Kidney epithelial cell (primary cell): ENCODE measurements at places on chromosomes 4 and X.

- no peak for DNase-seq
Measured at GRCh38 chr4:114368751-114369150, 229.9 kb upstream of the UGT8 start.

DNA sequence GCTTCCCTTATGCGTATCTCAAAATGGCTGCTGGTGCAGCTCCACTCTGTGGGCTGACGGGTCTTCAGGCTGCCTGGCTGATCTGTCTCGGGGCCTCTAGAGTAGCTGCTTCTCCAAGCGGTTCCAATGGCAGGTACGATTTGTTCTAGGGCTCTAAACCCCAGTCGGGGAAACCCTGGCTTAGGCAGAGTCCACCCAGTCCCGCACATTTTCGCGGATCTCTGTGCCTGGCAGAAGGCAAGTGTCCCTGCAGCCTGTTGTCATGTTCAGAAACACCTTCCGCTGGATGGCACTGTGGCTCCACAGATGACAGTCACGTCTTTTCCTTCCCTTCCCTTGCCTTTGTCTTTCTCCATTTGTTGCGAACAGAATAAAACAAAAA, 54.4 kb downstream of the NBDY start:
- DNase-seq, result no peak

DNA sequence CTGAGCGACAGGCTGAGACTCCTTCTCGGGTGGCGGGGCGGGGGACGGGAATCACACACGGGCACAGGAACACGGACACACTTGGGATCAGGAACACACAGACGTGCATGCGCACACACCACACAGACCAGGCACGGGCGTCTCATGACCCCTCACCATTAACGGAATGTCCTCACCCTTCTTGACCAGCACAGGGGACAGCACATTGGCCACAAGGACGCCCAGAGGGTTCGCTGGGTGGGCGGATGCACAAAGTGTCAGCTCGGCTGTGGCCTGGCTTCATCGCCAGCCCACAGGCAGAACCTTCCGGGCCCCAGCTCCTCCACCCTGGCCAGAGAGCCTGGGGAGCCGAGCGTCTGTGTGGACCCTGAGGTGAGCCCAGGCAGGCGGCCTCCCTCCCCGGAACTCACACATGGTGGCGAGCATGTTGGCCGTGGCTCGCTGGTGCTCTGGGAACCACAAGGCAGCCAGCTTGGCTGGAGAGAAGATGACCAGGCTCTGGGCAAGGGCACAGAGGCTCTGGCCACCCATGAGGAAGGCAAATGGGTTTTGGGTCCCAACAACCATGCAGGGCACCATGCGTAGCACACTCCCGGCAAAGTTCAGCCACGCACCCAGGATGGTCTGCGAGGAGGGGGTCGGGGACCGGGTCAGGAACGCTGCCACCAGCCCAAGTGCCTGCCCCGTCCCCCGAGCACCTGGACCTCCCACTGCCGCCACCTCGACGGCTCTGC, 3.1 kb downstream of the SLC49A3 start:
- no peak for DNase-seq

GRCh38 chrX:155900765-155901164, 19.6 kb downstream of the VAMP7 start:
- DNase-seq, result no peak

- DNase-seq, result no peak
Measured at GRCh38 chr4:84623661-84624060, 40.7 kb downstream of the CDS1 start.

- no peak for DNase-seq
Measured at GRCh38 chr4:124803026-124803425, 90.5 kb upstream of the ANKRD50 start.

- peak; percentile 89 for DNase-seq
Measured at GRCh38 chr4:1192091-1192492, 19.7 kb upstream of the SPON2 start.

DNA sequence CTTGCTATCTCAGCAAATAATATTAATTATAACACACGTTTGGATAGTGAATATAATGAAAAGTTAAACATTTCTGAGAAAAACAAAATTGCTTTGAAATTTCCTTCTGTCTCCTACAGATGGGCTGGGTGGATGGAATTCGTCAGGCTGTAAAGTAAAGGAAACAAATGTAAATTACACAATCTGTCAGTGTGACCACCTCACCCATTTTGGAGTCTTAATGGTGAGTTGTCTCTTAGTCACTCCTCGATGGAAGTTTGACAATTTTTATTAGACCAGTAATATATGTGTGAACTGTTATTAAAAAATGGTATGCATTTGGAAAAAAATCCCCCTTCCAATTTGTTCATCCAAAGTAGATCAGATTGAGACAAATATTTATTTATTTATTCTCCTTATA, 92.5 kb upstream of the BRS3 start:
- no peak for DNase-seq

- DNase-seq, result peak; percentile 50
Measured at GRCh38 chr4:185165605-185166063, 22.6 kb downstream of the SLC25A4 start.

DNA sequence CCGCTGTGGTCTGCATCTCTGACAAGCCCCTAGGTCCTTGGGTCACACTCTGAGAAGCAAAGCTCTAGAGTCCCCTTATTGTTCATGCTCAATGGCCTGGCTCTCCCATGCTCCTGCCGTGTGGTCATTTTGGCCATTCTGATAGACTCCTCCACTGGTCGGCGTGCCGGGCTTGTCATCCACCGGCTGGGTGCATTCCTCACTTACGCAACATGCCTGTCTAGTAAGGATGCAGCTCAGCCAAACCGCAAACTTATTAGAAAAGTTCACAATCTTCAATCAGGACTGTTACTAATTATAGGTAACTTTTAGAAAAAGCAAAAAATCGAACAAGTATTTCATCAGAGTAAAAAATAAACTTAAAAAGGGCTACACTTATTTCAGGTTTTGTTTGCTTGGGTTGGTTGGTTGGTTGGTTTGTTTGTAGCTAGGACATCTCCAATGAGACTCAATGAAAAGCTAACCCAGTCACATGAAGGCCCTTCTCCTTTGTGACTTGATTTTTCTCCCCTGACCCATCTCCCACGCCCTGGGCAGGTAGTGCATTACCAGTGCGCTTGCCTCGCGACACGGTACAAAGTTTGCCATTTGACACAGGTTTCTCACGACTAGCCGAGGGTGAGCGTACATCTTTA, 41.0 kb downstream of the IRF2 start:
- DNase-seq, result no peak

GRCh38 chrX:20217271-20217670, 49.4 kb downstream of the RPS6KA3 start:
- DNase-seq, result no peak

GRCh38 chr4:106615961-106616360, 247.4 kb upstream of the GIMD1 start:
- no peak for DNase-seq

DNA sequence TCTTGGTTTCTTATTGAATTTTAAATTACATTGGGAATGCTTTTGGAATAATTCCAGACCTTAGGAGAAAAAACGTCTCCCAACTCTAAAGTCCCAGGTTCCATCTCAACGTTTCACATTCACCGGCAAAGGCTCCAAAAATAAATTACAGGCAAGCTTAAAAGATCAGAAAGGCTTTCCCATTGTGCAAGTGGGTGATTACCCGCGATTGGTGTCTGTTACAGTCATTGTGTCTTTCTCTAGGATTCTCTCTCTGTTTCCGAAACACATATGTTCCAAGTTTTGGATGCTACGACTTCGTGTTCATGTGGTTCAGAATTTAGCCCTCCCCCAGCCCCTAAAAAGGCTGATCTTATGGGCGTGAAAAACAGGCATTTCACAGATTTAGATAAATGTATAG, 41.8 kb downstream of the PALLD start:
- no peak for DNase-seq

- no peak for DNase-seq
Measured at GRCh38 chrX:31350808-31351074, 278.9 kb upstream of the FTHL17 start.

DNA sequence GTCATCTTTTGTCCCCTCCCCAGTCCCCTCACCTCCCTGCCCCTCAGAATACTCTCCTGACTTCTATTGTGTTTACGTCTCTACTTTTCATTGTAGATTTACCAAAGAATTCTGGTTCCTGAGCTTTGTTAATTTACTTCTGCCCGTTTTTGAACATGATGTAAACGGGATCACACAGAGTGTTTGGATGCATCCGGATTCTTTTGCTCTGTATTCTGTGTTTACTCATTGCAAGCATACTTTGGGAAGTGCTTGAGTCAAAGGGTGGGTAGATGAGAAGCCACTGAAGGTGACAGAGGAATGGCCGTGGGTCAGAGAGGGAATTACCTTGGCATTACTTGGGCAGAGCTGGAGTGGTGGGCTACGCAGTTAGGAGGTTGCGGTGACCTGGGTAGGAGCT, 18.0 kb downstream of the CLCN4 start:
- no peak for DNase-seq

- no peak for DNase-seq
Measured at GRCh38 chr4:14844061-14844460, 158.2 kb upstream of the CPEB2 start.

DNA sequence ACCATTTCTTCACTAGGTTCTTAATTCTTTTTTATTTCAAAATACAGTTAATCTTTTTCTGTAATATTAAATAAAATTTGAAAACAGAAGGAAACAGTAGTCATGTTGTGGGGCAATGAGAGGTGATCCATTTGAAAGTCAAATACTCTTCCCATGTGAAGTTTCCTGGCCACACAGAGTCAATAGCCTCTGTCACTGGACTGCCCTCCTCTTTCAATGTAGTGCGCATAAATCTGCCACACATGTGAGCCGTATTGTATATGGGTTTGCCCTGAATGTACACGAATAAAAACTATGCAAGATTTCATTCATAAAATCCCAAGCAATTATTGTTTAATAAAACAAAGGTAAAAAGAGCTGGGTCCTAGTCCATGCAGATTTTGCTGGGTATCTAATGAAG, 59.1 kb downstream of the NKX6-1 start:
- DNase-seq, result no peak

DNA sequence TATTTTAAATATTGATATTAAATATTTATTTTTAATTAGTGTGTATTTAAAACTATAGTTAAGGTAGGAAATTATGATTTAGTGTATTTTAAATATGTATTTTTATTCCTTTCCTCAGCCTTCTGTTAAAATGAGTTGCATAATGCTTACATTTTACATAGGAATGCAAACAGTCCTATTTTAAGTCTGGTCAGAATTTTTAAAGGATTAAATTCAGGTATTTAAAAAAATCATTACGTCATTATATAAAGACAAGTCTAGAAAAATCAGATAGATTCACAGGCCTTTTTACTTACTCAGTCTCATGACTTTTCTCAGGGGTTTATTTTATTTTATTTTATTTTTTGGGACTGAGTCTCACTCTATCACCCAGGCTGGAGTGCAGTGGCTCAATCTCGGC, 50.4 kb upstream of the RPA4 start:
- DNase-seq, result no peak

DNA sequence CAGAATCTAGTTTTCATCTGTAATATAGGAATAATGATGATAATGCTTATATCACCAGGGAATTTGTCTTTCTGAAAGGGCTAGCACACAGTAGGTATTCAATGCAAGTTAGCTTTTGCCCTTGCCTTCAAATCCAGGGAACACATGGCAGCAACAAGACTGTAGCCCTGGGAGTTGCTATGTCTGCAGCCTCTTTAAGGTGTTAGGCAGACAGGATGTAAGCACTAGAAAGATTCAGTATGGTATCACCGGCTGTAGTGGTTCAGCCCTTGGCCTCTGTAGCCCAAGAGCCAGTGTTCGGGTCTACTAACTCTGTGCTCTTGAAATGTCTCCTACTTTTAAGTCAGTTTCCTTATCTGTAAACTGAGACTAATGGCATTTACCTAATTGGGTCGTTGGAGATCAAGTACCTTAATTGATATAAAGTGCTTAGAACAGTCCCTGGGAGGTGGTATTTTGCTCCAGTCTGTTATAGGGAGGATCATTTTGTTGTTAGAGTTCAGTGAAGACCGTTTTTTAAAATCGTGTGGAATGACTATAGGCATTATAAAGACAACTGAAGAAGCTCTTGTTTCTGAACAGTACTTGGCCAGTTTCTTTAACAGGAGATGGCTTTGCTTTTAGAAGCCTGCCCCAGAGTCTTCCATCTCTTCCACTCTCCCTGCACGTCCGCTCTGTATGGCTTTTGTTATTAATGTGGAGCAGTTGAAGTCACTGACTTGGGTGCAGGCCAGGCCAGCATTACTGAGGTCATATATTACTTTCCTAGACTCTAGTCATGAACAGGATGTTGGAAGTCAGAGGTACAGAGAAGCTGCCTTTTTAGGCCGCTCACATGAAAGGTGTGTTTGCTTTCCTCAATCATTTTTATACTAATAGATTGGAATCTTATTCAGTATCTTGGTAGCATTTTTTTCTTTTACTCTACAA, 44.8 kb downstream of the GAB1 start:
- peak; percentile 39 for DNase-seq

- DNase-seq, result no peak
Measured at GRCh38 chr4:85938902-85939301, 421.0 kb downstream of the MAPK10 start.
